ENCODE measurements at places on chromosomes 12 and 14.

GRCh38 chr12:59587710-59588109 lies 8.1 kb upstream of the SLC16A7 start:
- DNase-seq = no peak

GRCh38 chr14:74705613-74706500 lies 7.0 kb downstream of the AREL1 start:
- DNase-seq = no peak

DNA sequence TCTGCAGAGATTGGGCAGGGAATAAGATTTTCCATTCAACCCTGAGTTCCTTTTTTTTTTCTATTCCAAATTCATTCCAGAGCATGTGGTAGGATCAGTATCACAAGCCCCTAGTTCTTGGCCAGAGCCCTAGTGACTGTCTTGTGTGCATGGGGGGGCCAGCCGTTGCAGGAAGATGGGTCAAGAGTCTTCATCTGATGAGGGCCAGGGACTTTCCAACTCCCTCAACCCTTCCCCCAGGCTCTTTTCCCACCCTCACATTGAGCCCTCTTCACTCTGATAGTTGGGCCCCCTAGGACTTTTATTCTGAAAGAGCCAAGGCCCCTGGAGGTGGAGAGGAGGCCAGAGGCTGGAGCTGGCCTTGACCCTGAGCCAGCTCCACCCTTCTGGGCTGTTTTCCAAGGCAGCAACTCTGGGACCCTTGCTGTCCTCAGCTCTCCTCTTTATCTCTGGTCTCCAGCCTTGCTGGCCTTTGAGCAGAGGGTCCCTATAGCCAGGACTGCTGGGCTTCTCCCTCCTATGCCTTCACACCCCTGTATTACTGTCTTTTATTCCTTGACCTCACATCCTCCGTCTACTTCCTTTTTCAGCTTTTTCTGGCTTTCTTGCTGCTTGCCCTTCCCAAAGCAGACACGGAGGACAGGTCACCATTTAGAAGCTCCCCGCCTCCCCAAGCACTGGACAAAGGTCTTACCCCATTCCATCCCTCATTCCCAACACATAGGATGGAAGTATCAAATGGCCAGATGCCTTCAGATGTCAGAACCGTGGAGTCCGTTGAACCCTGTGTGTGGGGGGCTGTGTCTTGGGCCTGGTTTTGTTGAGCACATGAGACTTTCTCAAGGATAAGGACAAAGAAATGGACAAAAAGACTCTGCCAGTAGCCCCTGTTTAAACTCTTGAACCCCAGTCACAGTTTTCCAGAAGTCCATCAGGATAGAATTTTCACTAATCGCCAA lies 5.6 kb downstream of the RBP5 start:
- no peak for DNase-seq

- no peak for DNase-seq
Observed at GRCh38 chr14:76584271-76584702, 177.0 kb upstream of the VASH1 start.

DNA sequence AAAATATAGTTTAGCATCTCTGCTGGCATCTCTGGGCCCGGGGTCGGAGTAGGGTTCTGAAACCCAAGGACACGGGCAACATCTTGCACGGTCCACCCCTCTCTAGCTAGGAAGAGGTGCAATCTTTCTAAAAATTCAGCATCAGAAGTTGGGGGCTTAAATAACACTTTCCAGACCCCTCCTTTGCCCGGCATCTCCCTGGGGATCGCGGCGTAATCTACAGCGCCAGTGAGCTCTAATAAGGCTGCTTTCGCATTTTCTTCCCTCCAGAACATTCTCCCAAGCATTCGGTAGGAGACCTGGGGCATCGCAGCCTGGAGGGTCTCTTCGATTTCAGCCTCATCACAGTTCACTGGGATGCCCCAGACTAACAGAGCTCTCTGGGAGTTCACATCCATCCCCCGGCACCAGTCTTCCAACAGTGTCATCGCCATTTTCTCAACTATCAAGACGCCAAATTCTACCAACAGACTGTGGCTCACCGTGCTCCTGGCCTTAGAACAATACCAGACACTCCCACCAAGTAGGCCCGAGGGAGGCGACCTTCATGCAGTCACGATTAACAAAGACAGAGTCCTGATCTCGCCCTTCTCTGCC lies 880 bp downstream of the PNMA1 start:
- DNase-seq = no peak

DNA sequence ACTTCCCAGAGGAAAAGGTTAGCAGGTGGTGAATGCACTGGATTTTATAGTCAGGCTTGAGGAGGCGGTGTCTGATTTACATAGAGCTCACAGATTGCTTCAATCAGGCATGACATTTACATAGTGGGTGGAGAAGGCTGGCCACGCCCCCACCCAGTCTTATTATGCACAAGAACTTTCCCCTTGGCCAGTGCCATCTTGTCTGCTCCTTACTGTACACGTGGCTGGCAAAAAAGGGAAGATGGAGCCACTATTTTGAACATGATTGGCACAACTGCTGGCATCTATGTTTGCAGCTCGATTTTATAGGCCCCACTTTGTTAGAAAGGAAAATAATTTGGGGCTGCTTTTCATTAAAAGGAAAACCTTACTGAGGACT lies 10.9 kb upstream of the LGMN start:
- no peak for DNase-seq

Data from GM12891 (cell line).